Neural progenitor cell (in vitro differentiated cells): ENCODE measurements at places on chromosomes 4 and X.

DNA sequence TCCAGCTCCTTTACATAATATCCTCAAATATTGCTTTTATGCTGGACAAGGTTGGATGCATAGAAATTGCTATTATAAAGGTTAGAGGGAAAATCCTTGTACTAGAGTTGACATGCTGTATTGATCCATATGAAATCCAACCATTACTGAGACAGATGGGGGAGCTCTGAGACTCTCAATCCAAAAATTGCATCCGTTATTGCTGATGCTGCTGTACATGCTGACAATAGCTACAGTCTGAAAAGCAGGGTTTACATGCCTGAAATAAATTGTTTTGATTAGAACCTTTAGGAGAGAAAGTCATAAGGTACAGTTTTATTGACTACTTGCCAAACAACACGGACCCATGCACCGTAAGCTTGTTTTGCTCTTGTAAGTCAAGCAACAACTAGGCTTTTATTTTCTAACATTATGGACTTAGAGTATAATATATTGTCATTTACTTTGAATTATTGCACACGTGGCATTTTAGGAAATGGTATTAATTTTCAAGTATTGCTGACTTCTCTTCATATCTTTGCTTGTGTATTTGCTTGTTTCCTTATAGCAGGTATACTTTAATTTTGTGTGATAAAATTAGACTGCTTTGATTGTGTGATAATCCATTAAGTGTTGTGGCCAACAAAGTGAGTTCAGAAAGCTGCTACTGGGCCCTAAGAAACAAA is 1365.2 kb downstream of the STIM2 start:
- no peak for DNase-seq

DNA sequence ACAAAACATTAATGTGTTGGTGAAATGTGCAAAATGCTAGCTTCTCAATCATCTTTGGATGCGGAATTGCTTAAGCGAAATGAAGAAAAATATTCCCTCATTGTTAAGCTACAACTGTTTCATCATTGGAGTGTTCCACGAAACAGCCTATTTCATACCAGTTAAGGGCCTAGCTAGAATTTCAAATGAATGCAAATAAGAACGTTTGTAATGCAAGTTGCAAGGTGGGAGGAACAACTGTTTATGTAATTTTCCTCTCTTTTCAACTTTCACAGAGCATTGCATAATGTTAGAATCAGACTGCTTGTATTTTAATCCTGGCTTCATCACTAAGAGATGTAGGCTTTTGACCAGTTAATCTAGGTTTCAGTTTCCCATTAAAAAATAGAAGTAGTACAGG is 480.1 kb downstream of the IL1RAPL1 start:
- no peak for DNase-seq

DNA sequence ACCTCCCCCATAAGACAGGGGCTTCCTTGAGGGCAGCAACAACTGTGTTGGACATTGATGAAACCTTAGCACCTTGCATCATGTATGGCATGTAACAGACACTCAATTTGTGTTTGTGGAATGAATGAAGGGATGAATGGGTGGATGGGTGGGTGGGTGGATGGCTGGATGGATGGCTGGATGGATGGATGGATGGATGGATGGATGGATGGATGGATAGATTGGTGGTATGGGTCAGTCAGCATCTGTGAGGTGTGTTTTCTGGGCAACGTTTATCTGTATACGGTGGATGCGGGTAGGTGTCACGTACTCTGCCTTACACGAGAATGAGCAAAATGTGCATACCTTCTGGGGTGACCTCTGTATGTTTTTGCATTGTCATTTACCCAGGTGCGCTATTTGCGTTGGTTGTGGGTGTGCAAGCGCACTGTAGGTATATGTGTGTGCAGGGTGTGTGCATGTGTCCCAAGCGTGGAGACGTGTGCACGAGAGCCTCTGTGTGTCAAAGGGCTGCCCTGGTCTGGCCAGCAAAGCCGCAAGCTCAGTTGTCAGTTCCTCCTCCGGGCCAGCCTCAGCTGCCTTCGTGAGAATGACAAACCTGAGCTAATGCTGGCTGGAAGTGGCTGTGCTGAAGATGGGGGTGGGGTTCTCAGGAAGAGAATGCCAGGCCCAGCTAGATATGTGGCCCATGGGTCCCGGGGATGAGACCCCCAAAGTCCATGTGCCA is 26.5 kb downstream of the ELF4 start:
- DNase-seq, result no peak

DNA sequence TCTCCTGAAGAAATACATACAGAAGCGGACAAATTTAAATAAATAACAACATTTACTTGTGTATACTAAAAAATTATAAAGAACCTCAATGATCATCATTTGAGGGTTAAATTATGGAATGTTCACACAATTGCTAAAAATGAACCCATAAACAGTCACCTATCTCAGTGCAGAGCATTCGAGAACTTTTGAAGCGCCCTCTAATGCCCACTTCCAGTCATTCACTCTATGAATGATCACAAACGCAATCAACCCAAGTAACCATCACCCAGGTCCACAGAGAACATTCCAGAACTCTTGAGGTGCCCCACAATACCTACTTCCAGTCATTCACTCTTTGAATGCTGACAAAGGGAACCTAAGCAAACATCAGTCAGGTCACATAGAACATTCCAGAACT is 103.5 kb upstream of the PLAC1 start:
- DNase-seq, result no peak

- DNase-seq, result no peak
These were observed 349.6 kb upstream of the FTHL17 start for GRCh38 chrX:31421441-31421840.

DNA sequence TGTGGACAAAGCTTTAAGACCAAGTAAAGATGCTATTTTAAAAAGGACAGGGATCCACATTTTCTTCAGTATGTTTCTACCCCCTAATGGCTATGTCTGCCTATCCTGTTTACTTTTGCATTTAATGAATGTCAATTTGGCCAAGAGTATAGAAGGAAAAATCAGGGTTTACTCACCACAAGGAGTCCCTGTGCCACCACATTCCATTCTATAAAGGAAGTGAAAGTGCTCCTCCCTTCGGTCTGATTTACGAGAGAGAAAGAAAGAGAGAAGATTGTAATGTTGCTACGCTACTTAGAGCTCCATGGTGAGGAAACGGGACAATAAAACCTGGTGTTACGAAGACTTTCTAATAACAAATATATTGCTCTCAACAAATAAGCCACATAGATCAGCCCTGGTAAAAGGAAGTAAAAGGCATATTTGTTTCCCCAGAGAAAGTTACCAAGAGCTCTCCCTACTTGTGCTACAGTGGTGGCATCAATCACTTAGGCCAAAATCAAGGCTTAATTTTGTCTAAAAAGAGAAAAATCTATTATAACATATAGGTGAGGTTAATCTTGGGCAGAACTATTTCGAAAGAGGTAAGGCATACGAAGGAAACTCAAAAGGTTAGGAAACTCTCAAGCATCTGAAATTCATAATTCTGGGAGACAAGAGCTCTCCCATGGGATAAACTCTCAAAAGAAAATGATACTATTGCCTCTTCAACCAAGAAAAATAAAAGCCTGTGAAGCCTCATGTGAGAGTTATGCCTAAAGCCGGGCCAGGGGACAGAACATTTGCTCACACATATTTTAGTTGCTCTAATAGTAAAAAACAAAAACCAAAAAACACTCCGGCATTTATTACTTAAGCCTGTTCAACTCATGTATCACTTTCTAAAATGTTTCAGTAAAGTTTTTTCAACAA is 29.5 kb downstream of the TAPT1 start:
- DNase-seq, result peak; percentile 76

DNA sequence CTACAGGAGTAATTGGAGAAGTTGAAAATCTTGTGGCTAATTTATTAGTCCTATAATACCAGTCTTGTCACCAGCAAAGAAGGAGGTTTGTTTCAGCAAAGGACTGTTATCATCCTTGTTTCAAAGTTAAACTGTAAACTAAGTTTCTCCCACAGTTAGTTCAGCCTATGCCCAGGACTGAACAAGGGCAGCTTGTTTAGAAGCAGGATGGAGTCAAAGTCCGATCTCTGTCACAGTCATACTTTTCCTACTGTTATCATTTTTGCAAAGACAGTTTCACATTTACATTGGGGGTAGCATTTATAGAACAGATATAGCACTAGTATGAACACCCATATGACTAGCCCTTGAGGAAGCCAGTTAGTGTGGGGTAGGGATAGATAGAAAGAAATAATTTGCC is 46.4 kb downstream of the AKAP4 start:
- DNase-seq, result no peak

GRCh38 chr4:181792641-181793040 is 450.6 kb upstream of the TENM3 start:
- DNase-seq, result no peak

- peak; percentile 27 for DNase-seq
These were observed 5.3 kb upstream of the ADRA2C start for GRCh38 chr4:3760841-3761240.

GRCh38 chrX:149213264-149213663 is 291.8 kb downstream of the IDS start:
- no peak for DNase-seq

DNA sequence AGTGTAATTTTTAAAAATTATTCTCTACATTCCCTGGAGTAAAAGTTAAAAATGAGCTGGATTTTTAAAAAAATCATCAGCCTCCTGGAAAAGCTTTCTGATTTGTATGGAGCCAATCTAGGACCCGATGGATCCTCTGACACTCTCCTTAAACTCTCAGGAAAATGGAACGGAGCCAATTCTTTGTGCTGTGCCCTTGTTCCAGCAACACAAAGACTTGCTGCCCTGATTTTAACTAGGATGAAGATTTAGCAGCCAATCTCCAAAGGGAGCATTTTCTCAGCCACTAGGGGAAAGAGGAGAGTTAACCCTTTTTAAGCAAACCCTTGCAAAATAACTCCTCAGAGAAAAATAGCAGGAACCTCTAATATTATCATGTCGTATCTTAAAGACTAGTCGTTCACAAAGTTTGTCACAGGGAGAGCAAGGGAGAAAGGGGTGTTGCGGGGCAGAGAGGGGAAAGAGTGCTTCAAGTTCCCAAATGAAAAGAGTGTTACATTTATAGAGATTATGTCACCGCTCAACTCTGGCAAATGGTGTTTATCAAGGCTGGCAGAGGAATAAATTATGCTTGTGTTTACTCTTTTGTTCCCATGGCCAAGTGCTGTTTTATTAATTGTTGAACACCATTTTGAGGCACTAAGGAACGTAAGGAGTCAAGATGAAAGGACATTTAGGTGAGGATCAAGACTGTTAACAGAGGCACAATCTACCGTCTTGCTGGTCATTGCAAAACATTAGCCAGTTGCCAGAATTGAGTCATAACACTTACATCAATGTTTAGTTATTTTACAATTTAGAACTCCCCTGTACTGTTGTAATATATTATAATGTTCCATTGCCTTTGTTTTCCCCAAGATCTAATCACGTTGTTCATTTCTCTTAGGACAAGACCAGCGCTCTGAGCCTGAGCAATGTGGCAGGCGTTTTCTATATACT is 250.7 kb downstream of the THOC2 start:
- peak; percentile 52 for DNase-seq

DNA sequence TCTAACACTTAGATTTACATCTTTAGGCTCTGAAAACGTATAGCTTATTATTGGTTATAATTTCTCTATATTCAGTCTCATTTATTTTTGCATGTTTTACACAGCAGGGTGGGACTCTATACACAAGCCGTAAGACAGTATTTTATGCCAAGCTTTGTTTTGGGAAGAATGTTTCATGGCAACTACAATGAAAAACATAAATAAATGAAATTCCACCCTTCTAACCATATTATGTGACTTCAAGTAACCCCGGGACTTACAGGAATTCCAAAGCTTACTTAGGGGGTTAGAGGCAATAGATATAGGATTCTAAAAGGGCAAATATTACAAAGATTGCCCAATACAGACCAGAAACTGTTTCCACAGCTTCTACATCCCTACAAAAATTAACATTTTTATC is 370.9 kb downstream of the PRR32 start:
- no peak for DNase-seq

GRCh38 chrX:143306991-143307937 is 210.0 kb downstream of the SPANXN3 start:
- DNase-seq, result no peak

GRCh38 chr4:182695842-182696241 is 221.3 kb downstream of the DCTD start:
- no peak for DNase-seq

GRCh38 chrX:73877687-73878086 is 314.7 kb downstream of the CHIC1 start:
- DNase-seq, result no peak

GRCh38 chrX:119661486-119661885 is 31.5 kb downstream of the SEPTIN6 start:
- no peak for DNase-seq

GRCh38 chr4:69124941-69125340 is 28.7 kb downstream of the UGT2B7 start:
- DNase-seq, result no peak

GRCh38 chrX:41291309-41291708 is 42.7 kb upstream of the DDX3X start:
- peak; percentile 57 for DNase-seq
